ENCODE measurements at places on chromosomes 1 and 21. TPM values are rescaled to one million over a fixed set of nuclear protein-coding genes. Genes with fewer than 3 reads are reported as not detected.

GPR153 gene
- 10.2 TPM for total RNA-seq

CSF3R gene
- 8.2 TPM for total RNA-seq

LMX1A gene
- total RNA-seq: 0.32 TPM

TMPRSS3 gene
- not detected for total RNA-seq

OR2T4 gene
- not detected for total RNA-seq

- H3K36me3 ChIP-seq: no peaks in the 10 kb centered on the region
- no peak overlapping the region for H3K4me3 ChIP-seq
- no peak overlapping the region for H3K27ac ChIP-seq
- no peaks in the 10 kb centered on the region for H3K27me3 ChIP-seq
- H3K4me1 ChIP-seq: no peaks in the 10 kb centered on the region
These were observed 15.6 kb downstream of the ARHGEF19 start for GRCh38 chr1:16196874-16197273.

DNA sequence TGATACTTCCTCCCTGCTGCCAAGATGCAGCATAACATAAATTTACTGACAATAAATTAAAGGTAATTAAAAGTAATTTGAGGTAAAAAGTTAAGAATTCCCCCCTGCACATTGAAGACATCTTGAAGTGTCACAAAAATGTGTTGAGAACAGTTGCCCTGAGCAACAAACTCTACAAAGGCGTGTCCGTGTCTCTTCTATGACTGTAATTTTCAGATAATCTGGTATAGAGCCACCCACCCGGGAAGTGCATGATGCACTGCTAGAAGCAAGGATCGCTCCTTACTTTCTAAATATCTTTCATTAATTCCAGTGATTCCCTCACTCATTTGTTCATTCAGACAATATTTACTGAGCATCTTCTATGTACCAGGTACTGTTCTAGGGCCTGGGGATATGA, 11.0 kb upstream of the CASQ1 start:
- H3K4me1 ChIP-seq: no peaks in the 10 kb centered on the region
- H3K4me3 ChIP-seq: no peak overlapping the region

DNA sequence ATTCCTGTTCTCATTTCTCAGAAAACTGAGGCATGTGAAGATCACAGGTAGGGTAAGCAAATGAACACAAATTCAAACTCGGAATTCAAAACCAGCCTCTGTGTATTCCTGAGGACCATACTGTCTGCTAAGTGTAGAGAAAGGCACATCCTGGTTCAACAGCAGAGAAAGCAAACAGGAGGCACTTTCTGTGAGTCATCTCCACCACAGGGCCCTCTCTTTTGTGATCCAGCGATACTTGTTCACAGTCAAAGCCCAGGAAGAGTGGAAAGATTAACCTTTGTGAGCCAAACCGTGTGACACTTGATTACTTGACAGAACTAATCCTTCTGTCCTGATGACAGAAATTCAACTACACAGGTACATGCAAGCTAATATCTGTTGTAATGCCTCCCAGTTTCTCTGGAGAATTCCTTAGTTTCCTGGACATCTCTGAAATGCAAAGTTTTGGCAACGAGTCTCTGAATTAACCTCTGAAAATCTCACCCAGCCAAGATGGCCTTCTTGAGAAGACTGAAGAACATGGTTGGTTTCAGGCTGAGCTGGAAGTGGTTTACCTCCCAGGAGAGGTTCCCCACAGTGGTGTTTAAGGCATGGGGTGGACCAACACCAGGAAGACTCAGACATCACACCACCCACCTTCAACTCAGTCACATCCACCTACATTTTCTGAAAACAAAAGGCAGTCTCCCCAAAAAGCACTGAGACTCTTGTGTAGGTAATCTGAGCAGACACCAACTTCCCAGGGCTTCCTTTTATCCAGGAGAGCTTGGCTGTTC, 98.2 kb upstream of the ERG start:
- H3K27me3 ChIP-seq: no peaks in the 10 kb centered on the region
- H3K4me1 ChIP-seq: no peaks in the 10 kb centered on the region
- DNase-seq: no peak
- H3K27ac ChIP-seq: no peak overlapping the region

GRCh38 chr21:36861595-36862323, 104.7 kb downstream of the HLCS start:
- H3K36me3 ChIP-seq: no peaks in the 10 kb centered on the region
- H3K27me3 ChIP-seq: no peaks in the 10 kb centered on the region
- no peak overlapping the region for H3K27ac ChIP-seq
- H3K4me3 ChIP-seq: no peak overlapping the region

DNA sequence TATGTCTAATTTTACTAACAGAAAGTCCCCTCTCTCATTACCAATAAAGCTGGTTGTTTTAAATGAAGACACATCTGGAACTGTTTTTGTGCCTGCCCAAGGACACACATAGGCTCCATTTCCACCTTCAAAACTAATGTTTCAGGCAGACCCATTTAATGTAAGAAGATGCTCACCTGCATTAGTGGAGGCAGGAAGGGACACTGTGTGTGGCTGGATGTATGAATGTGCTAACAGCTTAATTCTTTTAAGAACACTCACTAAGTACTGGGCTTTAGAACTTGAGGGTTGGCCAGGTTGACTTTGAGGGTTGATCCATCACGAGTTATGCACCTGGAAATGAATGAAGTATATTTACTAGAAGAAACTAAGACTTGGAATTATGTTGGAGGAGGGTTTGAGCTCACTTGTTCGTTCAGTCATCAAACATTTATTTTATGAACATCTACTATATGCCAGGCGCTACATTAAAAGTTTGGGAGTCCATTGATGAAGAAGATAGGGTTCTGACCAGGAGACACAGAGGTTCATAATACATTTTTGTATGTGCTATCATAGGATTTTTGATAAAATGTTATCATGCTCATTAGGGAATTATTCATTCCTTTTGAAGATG, 5.4 kb downstream of the JUN start:
- DNase-seq: no peak
- H3K27ac ChIP-seq: no peak overlapping the region
- no peak overlapping the region for H3K4me3 ChIP-seq
- no peaks in the 10 kb centered on the region for H3K36me3 ChIP-seq

- H3K36me3 ChIP-seq: no peaks in the 10 kb centered on the region
- H3K27me3 ChIP-seq: no peaks in the 10 kb centered on the region
- no peak overlapping the region for H3K27ac ChIP-seq
- H3K4me1 ChIP-seq: peaks cover 8% of the 10 kb centered on the region
These were observed 7.3 kb upstream of the HUNK start for GRCh38 chr21:31865429-31865970.

GRCh38 chr1:197606168-197606845, 169.0 kb downstream of the DENND1B start:
- H3K27me3 ChIP-seq: no peaks in the 10 kb centered on the region
- no peaks in the 10 kb centered on the region for H3K36me3 ChIP-seq
- DNase-seq: no peak

GRCh38 chr1:171500803-171501202, 15.5 kb downstream of the PRRC2C start:
- H3K4me3 ChIP-seq: no peak overlapping the region
- peaks cover 20% of the 10 kb centered on the region for H3K4me1 ChIP-seq
- H3K27me3 ChIP-seq: no peaks in the 10 kb centered on the region
- H3K27ac ChIP-seq: no peak overlapping the region
- H3K36me3 ChIP-seq: peaks cover 5% of the 10 kb centered on the region

DNA sequence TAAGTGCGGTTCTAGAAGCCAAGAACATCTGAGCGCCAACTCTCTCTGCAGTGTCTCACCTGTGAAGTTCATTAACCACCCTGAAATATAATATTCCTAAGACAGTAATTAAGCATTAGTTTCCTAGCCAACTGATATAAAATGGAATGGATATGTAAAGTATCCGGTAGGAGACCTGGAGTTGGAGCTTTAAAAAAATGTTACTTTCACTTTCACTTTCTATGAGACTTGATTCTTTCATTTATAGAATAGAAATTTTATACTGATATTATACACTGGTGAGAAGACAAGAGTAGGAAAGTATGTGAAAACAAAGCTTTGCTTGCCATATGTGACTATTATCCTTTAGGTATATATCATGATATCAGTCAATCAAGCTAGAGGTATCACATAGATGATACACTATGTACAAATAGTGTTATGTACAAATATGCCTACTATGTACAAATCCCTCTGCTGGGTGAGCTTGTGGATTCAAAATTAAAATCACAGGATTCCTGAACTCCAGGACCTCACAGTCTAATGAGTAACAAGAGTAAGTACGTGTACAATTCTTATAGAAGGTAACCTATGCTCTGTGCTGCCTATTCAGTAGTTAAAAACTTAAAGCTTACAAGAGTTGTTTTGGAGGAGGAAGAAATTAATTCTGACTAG, 934.2 kb downstream of the TTLL7 start:
- no peak overlapping the region for H3K27ac ChIP-seq
- no peaks in the 10 kb centered on the region for H3K27me3 ChIP-seq
- H3K36me3 ChIP-seq: no peaks in the 10 kb centered on the region
- peak overlapping the region; percentile 6 for H3K4me3 ChIP-seq

GRCh38 chr1:29829448-29830344, 593.4 kb downstream of the PTPRU start:
- DNase-seq: peak; percentile 90
- H3K27ac ChIP-seq: no peak overlapping the region
- H3K36me3 ChIP-seq: no peaks in the 10 kb centered on the region
- H3K4me1 ChIP-seq: no peaks in the 10 kb centered on the region
- no peak overlapping the region for H3K4me3 ChIP-seq

DNA sequence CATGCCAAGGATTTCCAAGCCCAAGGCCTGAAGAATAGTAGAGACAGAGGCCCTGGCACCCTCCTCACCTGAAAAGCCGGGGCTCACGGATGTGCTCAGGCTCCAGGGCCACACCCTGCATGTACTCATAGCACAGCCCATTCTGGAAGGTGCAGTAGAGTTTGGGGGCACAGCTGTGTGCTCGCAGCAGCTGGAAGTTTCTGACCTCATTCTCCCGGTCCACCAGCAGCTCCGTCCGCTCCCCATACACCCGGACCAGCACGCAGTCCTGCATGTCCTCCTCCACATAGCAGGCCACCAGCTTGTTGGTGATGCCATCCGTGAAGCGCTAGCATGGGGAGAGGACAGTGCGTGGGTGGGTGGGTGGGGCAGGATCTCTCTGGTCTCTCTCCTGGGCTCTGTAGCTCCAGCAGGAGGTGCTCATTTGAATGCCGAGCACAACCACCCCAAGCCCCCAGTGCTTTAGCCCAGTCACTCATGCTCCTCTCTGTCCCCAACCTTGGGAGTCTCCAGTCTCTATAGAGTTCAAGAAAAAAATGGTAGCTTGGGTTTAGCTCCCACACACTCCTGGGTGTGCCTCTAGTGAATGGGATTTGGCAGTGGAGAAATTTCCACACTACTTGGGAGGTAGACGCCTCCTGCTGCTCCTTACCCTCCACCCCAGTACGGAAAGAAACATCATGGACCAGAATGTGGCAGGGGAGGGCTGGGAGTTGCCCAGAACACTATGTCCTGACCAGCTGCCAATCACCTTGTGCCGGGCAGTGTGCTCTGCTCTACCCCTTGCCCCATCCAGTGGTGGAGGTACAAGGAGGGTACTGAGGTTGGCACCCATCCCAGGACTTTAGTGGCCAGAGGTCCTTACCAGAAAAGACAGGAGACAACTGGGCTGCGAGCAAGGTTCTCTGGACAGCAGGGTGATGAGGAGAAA, 1.9 kb downstream of the ETNK2 start:
- peak overlapping the region; percentile 69 for H3K4me3 ChIP-seq
- peaks cover 22% of the 10 kb centered on the region for H3K27me3 ChIP-seq
- no peak for DNase-seq
- peaks cover 33% of the 10 kb centered on the region for H3K4me1 ChIP-seq
- H3K27ac ChIP-seq: peak overlapping the region; percentile 84
- H3K36me3 ChIP-seq: no peaks in the 10 kb centered on the region
